Effector CD8-positive, alpha-beta T cell (primary cell): ENCODE measurements at places on chromosomes 7 and 10.
A peak's percentile ranks its signal among the peaks of the same experiment; 100 is the strongest.

DNA sequence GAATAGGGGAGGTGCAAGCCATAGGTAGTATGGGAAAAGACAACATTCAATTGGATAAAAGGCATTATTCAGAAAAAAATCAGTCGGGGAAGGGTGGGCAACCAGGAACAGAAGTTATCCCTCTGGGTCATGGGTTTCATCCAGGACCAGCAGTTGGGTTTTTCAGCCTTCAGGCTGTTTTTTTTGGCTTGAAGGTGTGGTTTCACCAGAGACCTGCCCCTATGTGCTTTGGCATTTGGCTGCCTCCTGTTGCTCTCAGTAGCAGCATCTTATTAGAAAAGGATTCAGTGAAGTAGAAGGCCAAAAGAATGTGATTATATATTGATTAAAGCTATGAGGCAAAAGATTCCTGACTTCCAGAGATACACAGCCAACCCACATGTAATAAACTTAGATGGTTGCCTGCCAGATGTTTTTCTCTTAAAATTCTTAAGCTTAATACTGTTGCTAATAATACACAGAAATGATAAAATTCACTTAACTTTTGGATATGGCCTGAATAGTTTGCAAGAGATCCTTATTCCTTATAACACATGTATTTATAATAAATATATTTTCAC lies 251.7 kb upstream of the CSTF2T start:
- DNase-seq = no peak

GRCh38 chr10:23099816-23100215 lies 4.4 kb downstream of the MSRB2 start:
- DNase-seq = no peak

- DNase-seq = no peak
Observed at GRCh38 chr10:8407501-8408021, 353.1 kb downstream of the GATA3 start.

GRCh38 chr10:69963178-69963834 lies 89.3 kb upstream of the MACROH2A2 start:
- no peak for DNase-seq

DNA sequence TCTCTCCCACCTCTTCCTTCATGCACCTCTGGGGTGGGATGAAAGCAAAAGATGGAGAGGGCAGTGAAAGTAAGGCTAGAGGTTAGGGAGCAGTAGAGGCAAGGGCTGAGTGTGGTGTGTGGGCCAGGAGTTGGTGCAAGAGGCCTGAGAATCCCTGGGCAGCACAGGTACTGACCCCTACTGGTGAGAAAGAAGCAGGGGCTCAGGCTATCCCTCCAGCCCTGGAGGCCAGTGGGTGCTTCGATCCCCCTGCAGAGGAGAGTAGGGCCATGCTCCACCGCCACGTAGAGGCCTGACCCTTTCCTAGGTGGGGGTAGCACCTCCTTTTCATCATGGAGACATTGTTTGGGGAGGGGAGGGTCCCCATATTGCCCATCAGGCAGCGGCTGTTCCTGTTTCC lies 9.8 kb downstream of the CDHR1 start:
- DNase-seq = no peak

DNA sequence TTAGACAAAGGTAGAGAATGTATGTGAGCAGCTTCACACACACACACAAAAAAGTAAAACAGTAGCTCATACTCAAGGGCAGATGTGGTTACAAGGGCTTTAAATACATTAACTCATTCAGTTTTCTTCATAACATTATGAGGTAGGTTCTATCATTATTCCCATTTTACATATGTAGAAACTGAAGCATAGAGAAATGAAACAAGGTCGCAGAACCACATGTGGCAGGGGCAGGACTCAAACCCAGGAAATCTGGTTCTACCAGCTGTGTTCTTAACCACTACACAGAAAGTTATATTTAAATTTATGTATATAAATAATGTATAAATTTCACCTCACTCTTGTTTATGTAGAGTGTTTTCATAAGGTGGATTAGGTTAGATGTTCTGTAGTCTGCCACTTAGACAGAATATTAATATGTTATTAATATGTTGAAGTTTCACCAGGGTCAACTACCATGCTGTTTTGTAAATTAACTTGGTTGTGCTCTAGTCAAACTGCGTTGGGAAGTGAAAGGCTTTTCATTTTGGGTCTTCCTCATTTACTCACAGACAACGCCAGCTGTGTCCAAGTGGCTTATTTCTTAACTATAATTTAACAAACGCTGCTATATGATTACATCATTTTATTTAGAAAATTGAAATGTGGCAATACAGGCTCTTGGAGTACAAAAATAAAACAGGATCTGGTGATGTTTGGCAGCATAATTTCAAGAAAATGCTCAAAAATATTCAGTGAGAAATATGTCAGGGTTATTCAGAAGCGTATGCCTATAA lies 138.4 kb downstream of the MDFIC start:
- no peak for DNase-seq

DNA sequence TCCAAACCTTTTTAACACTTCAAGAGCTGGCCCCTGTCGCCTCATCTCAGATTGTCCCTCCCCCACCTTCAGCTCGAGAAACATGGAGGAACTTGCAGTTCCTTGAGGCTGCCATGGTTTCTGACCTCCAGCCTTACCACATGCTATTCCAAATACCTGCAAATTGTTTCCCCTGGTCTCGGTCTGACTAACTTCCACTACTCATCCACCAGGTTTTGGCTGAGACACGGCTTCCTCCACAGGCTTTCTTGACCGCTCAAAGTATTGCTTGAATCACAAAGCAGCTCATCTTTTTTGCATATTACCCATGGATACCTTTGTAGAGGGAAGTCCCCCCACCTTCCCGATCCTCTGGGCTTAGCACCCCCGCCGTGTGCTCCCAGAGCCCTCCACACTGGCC lies 5.2 kb upstream of the SAMD8 start:
- DNase-seq = no peak

GRCh38 chr10:115167751-115168150 lies 74.6 kb downstream of the ATRNL1 start:
- no peak for DNase-seq

GRCh38 chr10:95873651-95874050 lies 34.1 kb upstream of the CC2D2B start:
- no peak for DNase-seq

GRCh38 chr7:24301703-24302102 lies 17.7 kb downstream of the NPY start:
- DNase-seq = no peak

DNA sequence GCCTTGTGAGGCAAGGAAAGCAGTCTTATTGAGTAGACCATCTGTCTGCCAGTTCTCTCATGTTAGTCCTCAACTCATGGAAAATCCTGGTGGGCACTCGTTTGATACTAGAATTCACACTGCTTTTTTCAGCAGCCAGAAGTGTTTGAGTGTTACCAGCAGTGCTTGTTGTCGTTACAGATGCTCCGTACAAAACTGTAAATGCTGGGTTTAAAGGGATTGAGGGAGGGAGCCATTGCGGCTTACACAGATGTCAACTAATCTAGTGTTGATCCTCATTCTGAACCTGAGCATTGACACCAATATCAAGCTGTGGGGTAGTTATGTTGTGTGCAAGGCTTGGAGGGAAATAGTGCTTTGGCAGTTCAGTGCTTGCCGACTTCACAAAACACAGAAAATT lies 348.6 kb downstream of the AUTS2 start:
- no peak for DNase-seq

DNA sequence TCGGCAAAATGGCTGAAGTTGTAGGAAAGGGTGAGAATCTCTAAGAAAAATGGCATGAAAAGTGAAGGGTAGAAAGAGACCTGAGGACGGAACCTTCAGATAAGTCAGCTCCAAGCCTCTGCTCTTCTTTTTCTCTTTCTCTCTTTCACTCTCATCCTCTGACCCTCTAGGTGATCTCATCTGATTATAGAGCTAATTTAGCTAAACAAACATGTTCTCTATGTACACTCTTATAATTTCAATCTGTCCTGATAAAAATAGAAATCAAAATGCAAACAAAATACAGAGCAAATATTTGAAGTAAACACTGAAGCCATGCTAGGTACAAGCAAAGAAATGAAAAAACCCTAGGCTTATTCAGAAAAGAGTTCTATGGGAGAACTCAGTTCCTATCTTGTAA lies 14.4 kb upstream of the CUBN start:
- DNase-seq = no peak

DNA sequence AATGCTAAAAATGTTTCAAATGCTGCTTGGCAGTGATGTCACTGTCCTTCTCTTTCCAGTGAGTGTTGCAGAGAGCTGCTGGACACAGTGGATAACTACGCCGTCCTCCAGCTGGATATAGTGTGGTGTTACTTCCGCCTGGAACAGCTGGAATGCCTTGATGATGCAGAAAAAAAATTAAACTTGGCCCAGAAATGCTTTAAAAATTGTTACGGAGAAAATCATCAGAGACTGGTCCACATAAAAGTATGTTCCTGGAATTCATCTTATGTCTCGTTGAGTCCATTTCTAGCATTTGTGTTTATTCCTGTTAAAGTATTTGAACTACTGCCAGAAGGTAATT lies 25.2 kb downstream of the NUB1 start:
- DNase-seq = no peak

DNA sequence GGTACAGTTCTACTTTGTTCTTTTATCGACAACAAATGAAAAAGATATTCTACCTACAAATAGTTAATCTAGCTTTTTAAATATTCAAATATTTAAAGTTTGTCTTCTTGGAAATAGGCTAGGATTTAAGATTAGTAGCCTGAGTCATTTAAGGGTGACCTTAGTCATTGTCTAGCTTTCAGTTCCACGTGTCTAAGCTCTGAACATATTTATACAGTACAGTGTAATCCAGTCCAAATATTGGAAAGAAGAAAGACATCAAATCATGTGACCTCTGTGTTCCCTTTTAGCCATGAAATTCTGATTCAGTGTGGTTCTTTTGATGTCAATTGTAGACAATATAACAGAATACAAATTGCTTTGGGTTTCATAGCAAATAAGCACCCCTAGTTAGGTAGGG lies 121.1 kb downstream of the MALRD1 start:
- DNase-seq = no peak

DNA sequence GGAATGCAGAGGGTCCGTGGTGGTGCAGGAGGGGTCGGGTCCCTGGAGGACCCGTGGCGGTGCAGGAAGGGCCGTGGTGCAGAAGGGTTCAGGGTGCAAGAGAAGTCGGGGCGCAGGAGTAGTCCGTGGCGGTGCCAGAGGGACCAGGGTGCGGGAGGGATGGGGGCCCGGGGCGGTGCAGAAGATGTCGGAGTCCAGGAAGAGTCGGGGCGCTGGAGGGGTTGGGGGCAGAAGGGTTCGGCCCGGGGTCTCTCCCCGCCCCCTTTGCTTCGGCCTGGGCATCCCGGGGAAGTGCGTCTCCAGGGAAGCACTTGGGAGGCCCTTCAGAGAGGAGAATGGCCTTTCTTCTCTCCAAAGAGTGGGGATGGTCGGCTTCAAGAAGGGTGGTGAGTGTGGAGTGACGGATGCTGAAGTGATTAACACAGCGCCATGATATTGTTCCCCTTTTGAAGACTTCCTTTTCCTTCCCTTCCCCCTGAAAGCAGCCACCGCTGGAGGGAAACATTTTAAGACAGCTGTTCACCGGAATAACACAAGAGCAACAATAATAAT lies 997 bp downstream of the WDR37 start:
- no peak for DNase-seq

GRCh38 chr7:106317971-106318370 lies 33.2 kb upstream of the NAMPT start:
- DNase-seq = no peak

DNA sequence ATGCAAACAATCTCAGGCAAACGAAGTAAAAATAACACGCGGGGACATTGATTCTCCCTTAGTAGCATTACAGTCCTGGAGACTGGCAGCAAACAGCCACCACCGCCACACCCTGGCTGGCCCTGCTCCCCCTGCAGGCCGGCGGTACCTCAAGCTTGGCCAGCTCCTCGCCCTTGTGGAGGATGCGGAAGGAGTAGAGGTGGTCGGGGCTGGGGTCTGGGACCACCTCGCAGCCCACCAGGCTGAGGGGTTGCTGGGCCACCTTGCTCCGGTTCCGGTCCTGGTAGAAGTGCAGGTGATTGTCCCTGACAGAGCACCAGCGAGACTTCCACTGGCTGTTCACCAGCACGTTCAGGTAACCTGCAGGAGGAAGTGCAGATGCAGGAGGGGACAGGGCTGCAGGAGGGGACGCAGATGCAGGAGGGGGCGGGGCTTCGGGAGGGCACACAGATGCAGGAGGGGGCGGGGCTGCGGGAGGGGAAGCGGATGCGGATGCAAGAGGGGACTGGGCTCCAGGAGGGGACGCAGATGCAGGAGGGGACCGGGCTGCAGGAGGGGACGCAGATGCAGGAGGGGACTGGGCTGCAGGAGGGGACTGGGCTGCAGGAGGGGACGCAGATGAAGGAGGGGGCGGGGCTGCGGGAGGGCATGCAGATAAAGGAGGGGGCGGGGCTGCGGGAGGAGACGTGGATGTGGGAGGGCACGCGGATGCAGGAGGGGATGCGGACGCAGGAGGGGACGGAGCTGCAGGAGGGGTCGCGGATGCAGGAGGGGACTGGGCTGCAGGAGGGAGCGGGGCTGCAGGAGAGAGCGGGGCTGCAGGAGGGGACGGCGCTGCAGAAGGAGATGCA lies 65.7 kb downstream of the VWA2 start:
- DNase-seq = peak; percentile 63

DNA sequence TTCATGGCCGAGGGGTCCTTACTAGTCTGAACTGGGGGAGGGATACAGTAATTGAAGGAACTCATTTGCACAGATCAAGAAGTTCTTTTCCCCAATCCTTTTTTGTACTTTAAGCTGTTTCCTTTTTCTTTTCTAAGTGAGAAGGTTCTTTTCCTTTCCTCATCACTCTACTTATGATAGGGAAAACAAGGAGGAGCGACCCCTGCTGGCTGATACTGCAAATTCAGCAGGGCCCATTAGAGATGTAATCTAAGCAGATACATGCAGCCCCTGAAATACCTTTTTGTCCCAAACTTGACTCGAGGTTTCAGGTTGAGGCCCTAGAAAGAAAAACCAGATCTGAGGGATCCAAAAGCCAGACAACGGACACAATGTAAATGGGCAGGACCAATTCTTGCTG lies 305.5 kb downstream of the DNAJB9 start:
- DNase-seq = no peak

- no peak for DNase-seq
Observed at GRCh38 chr7:76031964-76032363, 15.8 kb downstream of the STYXL1 start.

GRCh38 chr10:44897049-44897448 lies 14.1 kb upstream of the TMEM72 start:
- no peak for DNase-seq

GRCh38 chr10:129915526-129916378 lies 48.3 kb downstream of the EBF3 start:
- no peak for DNase-seq

GRCh38 chr10:91709394-91709798 lies 76.5 kb upstream of the PPP1R3C start:
- no peak for DNase-seq
